ENCODE measurements at places on chromosomes 16 and 17.

DNA sequence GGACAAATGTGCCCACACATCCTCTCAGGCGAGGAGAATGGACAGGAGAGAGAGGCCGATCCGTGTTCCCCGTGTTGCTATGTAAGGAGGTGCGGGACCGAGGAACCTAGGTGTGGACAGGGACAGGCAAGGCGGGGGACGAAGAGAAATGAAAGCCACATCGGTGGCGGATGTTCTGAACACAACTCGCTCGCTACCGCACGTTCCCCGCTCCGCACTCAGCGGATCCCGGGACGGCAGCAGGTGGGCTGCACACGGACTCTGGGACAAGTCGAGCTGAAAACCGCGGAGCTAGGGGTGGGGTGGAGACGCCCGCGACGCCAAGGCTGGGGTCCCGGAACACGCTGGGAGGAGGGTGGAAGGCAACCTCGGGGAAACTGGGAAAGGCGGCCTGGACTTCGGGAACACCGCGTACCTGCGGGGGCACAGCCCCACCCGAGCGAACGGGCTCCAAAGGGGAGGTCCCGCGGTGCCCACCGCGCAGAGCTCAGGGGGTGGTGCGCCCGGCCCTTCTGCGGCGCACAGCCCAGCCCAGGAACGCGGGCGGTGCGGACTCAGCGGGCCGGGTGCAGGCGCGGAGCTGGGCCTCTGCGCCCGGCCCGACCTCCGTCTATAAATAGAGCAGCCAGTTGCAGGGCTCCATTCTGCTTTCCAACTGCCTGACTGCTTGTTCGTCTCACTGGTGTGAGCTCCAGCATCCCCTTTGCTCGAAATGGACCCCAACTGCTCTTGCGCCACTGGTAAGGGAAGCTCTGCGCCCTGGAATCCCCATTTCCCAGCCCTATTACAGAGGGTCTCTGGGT is at the start of gene MT1E:
TSS of gene MT1E (plus strand) at position 642 of the 803 bp plus-strand sequence. CDS start at position 713, 71 bp downstream.
- H3K4me1 ChIP-seq = no peaks in the 10 kb centered on the region
- H3K27ac ChIP-seq = no peak within 1 kb of the TSS
- DNase-seq = peak; percentile 71
- no peaks in the 10 kb centered on the region for H3K36me3 ChIP-seq

GRCh38 chr16:75279305-75279704 is 27.9 kb upstream of the BCAR1 start:
- H3K4me3 ChIP-seq = no peak overlapping the region
- DNase-seq = no peak

- peak within 1 kb of the TSS; percentile 52 for H3K4me3 ChIP-seq
- H3K27ac ChIP-seq = no peak within 1 kb of the TSS
- no peaks in the 10 kb centered on the region for H3K36me3 ChIP-seq
- peaks cover 88% of the 10 kb centered on the region for H3K27me3 ChIP-seq
- peaks cover 25% of the 10 kb centered on the region for H3K4me1 ChIP-seq
These were observed at the start of gene DOC2B for GRCh38 chr17:181245-182049. DOC2B (minus strand) TSS chr17:181650; CDS start chr17:181479, 171 bp downstream.

GRCh38 chr17:7233701-7234082 is 625 bp downstream of the DVL2 start:
- H3K27me3 ChIP-seq = no peaks in the 10 kb centered on the region
- DNase-seq = no peak
- H3K4me1 ChIP-seq = peaks cover 13% of the 10 kb centered on the region
- peak overlapping the region; percentile 84 for H3K4me3 ChIP-seq

- H3K27ac ChIP-seq = no peak overlapping the region
- no peaks in the 10 kb centered on the region for H3K36me3 ChIP-seq
- DNase-seq = no peak
These were observed 199.3 kb upstream of the CHMP6 start for GRCh38 chr17:80792373-80792781.

DNA sequence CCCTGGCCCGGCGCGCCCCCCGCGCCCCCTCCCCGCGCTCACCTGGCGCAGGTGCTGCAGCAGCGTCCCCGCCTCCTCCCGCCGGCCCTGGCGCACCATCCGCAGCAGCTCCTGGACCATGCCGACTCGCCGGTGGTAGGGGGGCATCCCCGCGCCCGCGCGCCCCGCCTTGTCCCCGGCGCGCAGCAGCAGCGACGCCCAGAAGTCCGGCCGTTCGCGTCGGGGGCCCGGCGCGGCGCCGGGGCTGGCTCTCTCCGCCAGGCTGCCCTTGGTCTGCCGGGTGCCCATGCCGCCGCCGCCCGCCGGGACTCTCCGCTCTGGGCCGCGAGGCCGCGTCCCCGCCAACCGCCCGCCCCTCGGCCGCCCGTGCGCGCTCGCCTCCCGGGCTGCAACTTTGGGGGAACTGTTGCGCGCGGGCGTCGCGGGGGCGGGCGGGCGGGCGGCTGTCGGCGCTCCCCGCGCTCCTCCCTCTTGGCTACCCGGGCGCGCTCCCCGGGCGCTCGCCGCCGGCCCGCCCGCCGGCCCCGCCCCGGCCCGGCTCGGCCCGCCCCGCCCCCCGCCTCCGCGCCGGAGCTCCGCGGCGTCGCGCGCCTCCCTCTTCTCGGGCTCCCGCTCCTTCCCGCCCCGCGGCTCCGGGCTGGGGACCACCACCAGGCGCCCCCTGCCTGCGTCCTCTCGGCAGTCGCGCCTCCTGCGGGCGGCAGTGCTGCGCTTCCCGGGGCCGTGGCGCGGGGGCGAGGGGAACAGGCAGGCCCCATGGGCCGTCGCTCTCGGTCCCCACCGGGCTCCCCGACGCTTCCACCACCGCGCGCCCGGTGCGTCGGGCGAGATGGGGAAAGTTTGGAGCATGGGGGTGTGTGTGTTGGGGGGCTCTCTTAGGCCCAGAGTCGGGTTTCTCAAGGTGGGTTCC is at the start of gene LRRC75A:
TSS of gene LRRC75A (minus strand) at position 491 of the 910 bp plus-strand sequence. CDS start at position 288, 203 bp downstream.
- H3K4me3 ChIP-seq = peak within 1 kb of the TSS; percentile 68
- peaks cover 72% of the 10 kb centered on the region for H3K27me3 ChIP-seq
- DNase-seq = peak; percentile 92
- peaks cover 13% of the 10 kb centered on the region for H3K4me1 ChIP-seq
- no peak within 1 kb of the TSS for H3K27ac ChIP-seq

GRCh38 chr16:83956336-83957289 is 3.6 kb downstream of the OSGIN1 start:
- H3K4me1 ChIP-seq = peaks cover 10% of the 10 kb centered on the region
- no peak overlapping the region for H3K4me3 ChIP-seq
- no peak overlapping the region for H3K27ac ChIP-seq
- peak; percentile 92 for DNase-seq

- no peaks in the 10 kb centered on the region for H3K36me3 ChIP-seq
- no peaks in the 10 kb centered on the region for H3K4me1 ChIP-seq
- no peak overlapping the region for H3K27ac ChIP-seq
- no peak for DNase-seq
- H3K27me3 ChIP-seq = no peaks in the 10 kb centered on the region
- no peak overlapping the region for H3K4me3 ChIP-seq
These were observed 13.9 kb downstream of the CYB561 start for GRCh38 chr17:63431939-63432804.

GRCh38 chr17:51263006-51263405 is 2.7 kb downstream of the UTP18 start:
- DNase-seq = no peak
- H3K36me3 ChIP-seq = peaks cover 12% of the 10 kb centered on the region
- no peaks in the 10 kb centered on the region for H3K27me3 ChIP-seq
- H3K4me3 ChIP-seq = no peak overlapping the region
- peaks cover 15% of the 10 kb centered on the region for H3K4me1 ChIP-seq
- no peak overlapping the region for H3K27ac ChIP-seq

DNA sequence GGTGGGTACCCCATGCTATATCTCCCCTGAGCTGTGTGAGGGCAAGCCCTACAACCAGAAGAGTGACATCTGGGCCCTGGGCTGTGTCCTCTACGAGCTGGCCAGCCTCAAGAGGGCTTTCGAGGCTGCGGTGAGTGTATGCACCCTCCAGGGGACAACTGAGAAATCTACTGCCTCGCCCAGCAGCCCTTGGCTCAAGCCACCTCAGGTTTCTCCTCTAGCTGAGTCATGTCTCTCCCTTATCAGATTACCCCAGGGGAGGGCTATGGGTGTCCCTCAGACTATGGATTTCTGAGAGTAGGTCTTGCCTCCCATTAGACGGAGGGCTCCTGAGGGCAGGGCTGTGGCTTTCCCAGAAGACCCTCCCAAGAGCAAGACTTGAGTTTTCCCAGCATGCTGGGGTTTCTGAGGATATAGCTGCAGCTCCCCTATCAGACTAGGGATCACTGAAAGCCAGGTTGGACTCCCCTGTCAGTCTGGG is 6.7 kb downstream of the NEK8 start:
- DNase-seq = no peak
- no peaks in the 10 kb centered on the region for H3K4me1 ChIP-seq
- no peaks in the 10 kb centered on the region for H3K27me3 ChIP-seq
- no peak overlapping the region for H3K4me3 ChIP-seq
- no peak overlapping the region for H3K27ac ChIP-seq
- no peaks in the 10 kb centered on the region for H3K36me3 ChIP-seq

DNA sequence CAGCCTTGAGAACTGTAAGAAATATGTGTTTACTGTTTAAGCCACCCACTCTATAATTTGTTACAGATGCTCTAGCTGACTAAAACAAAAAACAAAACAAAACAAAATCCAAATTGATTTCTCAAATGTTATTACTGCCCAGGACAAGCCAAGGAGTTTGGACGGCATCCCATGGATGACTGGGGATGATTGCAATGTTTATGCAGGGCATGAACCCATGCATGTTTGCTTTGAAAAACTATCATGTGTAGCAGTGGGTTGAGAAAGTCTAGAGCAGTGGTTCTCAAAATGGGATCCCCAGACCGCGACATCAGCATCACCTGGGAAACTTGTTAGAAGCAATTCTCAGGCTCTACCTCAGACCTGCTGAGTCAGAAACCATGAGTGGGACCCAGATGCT is 223.2 kb upstream of the PSMD7 start:
- H3K36me3 ChIP-seq = no peaks in the 10 kb centered on the region
- DNase-seq = no peak
- no peak overlapping the region for H3K27ac ChIP-seq
- no peaks in the 10 kb centered on the region for H3K4me1 ChIP-seq

DNA sequence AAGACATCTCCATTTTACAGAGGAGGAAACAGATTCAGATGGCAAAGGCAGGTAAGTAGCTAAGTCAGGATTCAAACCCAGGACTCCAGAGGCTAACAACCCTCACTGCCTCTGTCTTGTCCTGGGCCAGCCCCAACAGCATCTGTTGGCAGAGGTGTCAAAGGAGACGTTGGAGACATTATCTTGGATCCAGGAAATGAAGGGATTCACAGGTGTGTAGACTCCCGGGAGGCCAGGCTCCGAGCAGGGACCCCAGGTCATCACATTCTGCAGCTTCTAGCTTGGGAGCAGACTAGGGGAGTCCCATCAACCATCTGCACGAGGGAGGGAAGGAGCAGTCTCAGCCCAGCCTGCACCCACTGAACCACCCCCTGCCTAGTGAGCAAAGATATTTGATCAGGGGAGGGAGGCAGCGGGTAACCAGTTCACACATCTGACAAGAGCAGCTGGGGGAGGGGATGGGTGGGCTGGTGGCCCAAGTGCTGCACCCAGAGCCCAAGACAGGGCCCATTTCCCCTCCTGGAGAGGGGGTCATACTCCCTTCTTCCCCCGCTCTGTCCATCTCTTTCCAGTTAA is 1.0 kb upstream of the B9D1 start:
- no peaks in the 10 kb centered on the region for H3K27me3 ChIP-seq
- H3K36me3 ChIP-seq = no peaks in the 10 kb centered on the region
- H3K27ac ChIP-seq = no peak overlapping the region
- no peak for DNase-seq
- no peak overlapping the region for H3K4me3 ChIP-seq

- DNase-seq = no peak
- no peak overlapping the region for H3K27ac ChIP-seq
- no peaks in the 10 kb centered on the region for H3K36me3 ChIP-seq
- no peak overlapping the region for H3K4me3 ChIP-seq
- H3K4me1 ChIP-seq = no peaks in the 10 kb centered on the region
These were observed 3.5 kb upstream of the ACSM3 start for GRCh38 chr16:20760346-20760745.

GRCh38 chr17:60321336-60322055 is 70.4 kb downstream of the USP32 start:
- peaks cover 3% of the 10 kb centered on the region for H3K4me1 ChIP-seq
- no peaks in the 10 kb centered on the region for H3K36me3 ChIP-seq
- no peak overlapping the region for H3K4me3 ChIP-seq
- peak overlapping the region; percentile 35 for H3K27ac ChIP-seq
- H3K27me3 ChIP-seq = no peaks in the 10 kb centered on the region
- DNase-seq = no peak

- no peaks in the 10 kb centered on the region for H3K4me1 ChIP-seq
- H3K27ac ChIP-seq = no peak overlapping the region
- H3K4me3 ChIP-seq = no peak overlapping the region
- no peak for DNase-seq
- no peaks in the 10 kb centered on the region for H3K36me3 ChIP-seq
These were observed 19.1 kb upstream of the CACNG1 start for GRCh38 chr17:67025216-67025792.

- H3K27ac ChIP-seq = no peak overlapping the region
- no peak overlapping the region for H3K4me3 ChIP-seq
- peaks cover 26% of the 10 kb centered on the region for H3K4me1 ChIP-seq
- H3K36me3 ChIP-seq = no peaks in the 10 kb centered on the region
- no peak for DNase-seq
These were observed 119.0 kb upstream of the EEF2KMT start for GRCh38 chr16:5216441-5217080.

DNA sequence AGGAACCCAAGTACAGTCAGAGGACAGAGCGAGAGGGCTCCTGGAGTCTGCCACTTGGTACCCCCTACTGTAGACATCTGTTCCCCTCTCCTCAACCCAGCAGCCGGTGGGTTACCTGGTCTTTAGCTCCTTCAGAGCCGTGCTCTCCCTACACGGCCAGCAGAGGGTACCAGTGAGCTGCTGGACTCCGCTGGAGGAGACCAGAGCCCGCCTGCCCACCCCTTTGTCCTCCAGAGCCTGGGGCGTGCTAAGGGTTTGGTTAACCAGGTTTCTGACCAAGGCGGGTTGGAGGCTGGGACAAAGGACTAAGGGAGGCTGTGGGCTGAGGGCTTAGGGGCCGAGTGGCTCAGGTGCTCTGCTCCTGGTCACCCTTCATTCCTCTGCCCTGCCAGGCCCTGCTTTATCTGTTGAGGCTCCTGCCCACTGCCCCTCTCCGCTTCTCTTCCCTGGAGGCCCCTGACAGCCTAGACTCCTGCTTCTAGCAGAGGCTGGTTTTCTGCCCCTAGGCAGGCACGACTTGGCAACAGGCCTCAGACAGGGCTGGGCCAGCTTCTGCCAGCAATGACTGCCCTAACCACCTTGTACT is 2.7 kb upstream of the HSD11B2 start:
- H3K4me3 ChIP-seq = no peak overlapping the region
- H3K36me3 ChIP-seq = no peaks in the 10 kb centered on the region
- no peak overlapping the region for H3K27ac ChIP-seq
- peaks cover 37% of the 10 kb centered on the region for H3K4me1 ChIP-seq

Measured in neural progenitor cell (in vitro differentiated cells).